ENCODE measurements at places on chromosomes 12 and 14. TPM values are rescaled to one million over a fixed set of nuclear protein-coding genes. Genes with fewer than 3 reads are reported as not detected.

The NELL2 gene
- total RNA-seq: not detected

The FGF23 gene
- not detected for total RNA-seq

The OR4K13 gene
- not detected for total RNA-seq

The PPP2R5C gene
- 59.2 TPM for total RNA-seq

The CMTM5 gene
- total RNA-seq: not detected

The TAS2R14 gene
- 0.38 TPM for total RNA-seq

Measured in A549 treated with RU486 at 1 μM for 4 hours (cell line).